ENCODE measurements at places on chromosomes 2 and 18.
A peak's percentile ranks its signal among the peaks of the same experiment; 100 is the strongest.

DNA sequence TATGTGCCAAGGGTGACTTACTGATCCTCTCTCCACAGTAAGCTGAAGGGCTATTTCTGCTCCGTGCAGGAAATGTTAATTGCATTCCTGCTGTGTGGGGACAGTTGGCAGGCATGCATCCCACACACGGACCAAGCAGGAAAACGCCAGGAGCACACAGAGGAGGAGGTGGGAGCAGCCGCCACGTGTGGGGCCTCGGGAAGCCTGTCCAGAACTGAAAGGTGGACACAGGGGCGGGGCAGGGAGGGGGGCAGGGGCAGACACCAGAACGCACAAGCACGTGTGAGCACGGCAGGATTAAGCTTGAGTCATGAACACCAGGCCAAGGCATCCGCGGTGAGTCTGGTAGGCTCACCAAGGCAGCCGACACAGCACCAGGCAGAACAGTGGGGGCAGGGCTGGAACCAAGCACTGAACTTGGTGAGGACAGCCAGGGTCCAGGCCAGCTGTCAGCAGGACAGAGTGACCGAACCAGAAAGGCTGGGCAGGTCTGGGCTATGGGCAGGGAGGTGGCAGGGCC is 177.1 kb downstream of the EIPR1 start:
- DNase-seq: no peak

DNA sequence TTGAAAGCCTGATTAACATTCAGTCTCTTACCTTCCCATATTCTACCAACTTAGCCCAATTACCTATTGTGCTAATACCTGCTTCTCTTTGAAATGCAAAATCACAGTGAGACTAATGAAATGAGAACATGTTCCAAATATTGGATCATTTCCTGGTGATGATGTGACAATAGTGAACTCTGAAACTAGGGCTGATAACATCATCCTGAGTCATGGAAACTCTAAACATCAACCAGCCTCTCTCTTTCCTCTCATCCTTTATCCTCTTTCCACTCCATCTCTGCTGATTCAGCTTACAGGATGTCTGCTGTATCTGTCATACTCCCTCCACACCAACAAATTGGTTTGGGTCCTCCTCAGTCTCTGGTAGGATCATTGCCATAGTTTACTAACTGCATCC is 98.8 kb upstream of the NCKAP5 start:
- peak; percentile 39 for DNase-seq

DNA sequence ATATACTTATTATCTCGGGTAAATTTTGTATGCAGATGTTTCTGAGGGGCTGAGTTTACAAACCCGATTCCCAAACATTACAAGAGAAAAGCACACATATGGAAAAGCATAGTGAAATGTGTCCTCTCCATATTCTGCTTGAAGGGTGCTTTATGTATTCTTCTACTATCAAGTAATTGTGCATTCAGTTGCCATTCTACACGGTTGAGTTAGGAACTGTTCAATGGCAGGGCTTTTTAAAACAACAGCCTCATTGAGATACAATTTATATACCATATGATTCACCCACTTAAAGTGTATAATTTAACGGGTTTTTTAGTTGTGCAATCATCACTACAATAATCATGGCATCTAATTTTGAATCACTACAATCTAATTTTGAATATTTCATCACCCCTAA is 138.4 kb upstream of the DLGAP1 start:
- no peak for DNase-seq

DNA sequence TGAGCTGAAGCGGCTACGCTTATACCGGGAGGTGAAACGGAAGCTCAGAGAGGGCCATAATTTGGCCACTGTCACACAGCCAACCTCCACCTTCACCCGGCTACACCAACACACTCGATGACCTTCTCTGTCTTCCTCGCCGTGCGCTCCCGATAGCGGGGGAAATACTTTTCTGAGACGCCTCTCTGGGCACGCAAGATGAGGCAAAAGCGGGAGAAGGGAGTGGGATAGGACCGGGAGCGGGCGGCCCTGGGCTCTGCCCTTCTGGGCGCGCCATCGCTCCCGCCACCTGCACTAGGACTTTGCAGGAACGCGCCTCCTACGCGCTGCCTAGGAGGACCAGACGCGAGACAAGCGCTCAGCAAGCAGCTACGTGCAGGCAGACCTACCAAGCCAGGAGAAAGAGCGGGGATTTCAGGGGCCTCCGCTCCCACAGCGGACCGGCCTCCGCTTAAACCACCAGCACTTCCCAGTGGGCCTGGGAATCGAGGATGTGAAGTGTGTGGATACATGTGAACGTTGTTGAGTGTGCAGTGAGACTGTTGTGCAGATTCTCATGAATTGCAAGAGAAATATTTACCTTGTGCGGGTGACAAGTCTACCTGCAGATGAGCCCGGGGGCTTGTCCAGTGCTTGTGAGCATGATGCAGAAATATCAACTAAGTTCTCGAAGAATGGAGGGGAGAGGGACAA is 11.4 kb downstream of the SIX3 start:
- no peak for DNase-seq

- DNase-seq: no peak
These were observed 13.8 kb upstream of the YWHAQ start for GRCh38 chr2:9644603-9645002.

- DNase-seq: no peak
These were observed 210.5 kb downstream of the ERBB4 start for GRCh38 chr2:212328136-212328535.

DNA sequence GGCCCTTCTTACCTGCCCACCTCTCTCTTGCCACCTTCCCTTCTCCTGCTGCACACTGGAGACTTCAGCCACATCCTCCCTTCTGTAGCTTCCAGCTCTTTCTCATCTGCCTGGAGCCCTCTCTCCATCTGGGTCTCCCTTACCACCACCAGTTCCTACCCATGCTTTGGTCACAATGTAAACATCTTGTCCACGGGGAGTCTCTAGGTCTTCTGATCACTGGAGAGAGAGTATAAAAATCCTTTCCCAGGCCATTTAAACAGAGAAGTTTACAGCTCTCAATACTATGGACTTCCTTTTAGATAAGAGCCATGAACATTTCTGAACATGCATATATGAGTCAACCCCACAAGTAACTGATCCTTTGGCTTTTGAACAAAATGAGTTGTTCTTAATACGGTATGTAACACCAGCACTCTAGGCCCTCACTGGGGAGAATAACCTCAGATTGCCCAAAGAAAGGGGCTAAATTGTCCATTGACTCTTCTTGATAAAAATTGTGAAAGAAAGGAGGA is 5.8 kb downstream of the ARHGAP25 start:
- no peak for DNase-seq

- no peak for DNase-seq
These were observed 190.0 kb downstream of the ALPK2 start for GRCh38 chr18:58438958-58439300.

GRCh38 chr18:26008096-26008495 is 82.3 kb downstream of the SS18 start:
- no peak for DNase-seq

DNA sequence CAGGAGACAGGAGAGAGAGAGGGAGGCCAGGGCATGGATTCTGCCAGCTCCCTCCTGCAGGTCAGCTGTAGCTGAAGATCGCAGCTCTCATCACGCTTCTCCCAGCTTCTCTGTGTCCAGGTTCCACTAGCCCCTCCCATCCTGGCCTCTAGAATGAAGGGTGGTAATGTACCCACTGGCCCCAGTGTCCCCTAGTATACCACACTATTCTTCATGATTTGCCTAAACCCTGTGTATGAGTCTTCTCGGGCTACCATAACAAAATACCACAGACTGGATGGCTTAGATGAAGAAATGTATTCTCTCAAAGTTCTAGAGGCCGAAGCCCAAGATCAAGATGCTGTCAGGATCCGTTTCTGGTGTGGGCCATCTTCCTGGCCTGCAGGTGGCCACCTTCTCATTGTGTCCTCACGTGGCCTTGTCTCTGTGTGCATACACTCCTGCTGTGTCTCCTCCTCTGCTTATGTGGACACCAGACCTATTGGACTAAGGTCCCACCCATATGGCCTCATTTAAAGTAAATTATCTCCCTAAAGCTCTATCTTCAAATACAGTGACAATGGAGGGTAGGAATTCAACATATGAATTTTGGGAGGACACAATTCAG is 77.3 kb downstream of the TNFRSF11A start:
- DNase-seq: no peak

DNA sequence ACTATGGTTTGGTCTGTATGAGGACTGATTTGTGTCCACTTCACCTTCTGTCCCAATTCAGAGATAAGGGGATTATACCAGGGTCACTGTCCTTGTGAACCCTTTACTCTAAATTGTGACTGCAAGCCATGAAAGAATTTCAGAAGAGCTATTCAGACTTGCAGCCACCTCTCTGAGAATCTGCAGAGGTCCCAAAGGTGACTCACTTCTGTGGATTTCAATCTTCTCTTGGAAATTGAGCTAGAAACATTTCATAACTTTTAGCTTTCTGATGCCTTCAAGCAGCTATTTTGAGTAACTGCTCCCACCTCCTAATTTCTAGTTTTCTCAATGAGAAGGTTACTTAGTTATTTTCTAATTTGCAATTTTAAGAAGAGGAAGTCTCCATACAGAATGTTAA is 1242.4 kb upstream of the ACVR2A start:
- DNase-seq: peak; percentile 79

- DNase-seq: no peak
These were observed 1.8 kb downstream of the PRLH start for GRCh38 chr2:237568121-237568660.

- DNase-seq: no peak
These were observed 6.3 kb upstream of the CHN1 start for GRCh38 chr2:175011505-175011904.

DNA sequence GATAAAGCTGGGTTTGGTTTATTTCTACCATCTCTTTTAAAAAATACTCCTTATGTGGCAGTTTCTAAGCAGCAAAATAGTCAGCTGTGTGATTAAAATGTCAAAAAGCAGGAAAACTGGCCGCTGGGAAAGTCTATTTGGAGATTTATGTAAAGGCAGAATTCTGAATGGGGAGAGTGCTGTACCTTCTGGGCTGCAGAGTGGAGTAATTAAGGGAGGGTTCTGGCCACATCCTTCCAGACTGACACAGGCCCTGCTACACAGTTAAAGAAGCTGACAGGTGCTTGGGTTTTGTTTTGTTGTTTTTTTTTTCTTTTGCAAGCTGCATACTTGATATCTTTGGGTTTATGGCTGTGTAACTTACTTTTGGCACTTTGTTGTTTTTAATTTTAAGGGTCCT is 157.2 kb downstream of the WDSUB1 start:
- no peak for DNase-seq

- peak; percentile 90 for DNase-seq
These were observed 84.8 kb downstream of the CCBE1 start for GRCh38 chr18:59612381-59612780.

GRCh38 chr2:233387667-233388528 is 33.6 kb downstream of the DGKD start:
- peak; percentile 96 for DNase-seq

DNA sequence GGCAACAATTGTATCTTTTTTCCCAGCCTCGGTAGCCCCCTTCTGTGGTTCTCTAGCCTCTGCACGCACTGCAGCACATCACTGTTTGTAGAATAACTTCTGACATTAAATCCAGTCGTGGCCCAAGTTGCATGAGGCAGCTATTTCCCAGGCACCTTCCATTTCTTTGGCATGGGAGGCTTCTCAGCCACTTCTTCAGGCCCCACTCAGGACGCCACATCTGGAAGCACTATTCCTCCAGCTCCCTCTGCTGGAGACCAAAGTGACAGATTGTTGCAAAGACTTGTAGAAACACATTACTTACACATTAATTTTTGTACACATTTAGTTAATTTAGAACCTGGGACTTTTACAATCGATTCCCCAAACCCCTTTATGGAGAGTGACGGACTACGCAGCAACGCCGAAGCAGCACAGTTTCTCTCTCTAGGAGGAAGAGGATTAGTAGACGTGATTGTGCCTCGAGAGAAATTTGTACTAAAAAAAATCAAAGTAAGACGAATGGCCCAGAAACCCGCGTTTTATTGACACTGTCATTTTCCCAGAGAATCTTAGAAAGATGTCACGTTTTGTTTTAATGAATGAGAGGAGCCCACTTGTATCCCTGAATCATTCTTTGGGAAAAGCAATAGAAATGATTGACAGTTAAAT is 57.8 kb upstream of the RGPD5 start:
- DNase-seq: peak; percentile 83

DNA sequence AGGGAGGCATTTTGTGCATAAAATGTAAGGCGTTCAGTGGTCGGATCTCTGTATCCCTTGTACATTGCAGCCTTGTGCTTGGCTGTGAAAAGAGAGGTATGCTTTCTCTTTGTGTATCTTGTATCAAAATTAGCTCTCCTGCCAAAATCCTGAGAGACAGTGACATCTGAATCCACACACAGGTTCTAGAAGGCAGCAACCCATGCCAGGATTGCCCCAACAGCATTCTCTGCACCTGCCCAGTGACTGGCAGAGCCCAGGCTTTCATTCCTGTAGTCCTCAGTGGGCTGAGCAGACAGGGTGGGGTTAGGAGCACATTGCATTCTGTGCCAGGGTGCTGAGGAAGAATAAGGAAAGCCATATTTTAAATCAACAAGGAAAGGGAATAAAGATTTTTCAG is 740.3 kb upstream of the RAB6C start:
- no peak for DNase-seq

GRCh38 chr2:202529389-202529788 is 105.4 kb upstream of the FAM117B start:
- DNase-seq: peak; percentile 46

GRCh38 chr2:175964195-175964594 is 37.9 kb downstream of the LNPK start:
- no peak for DNase-seq

GRCh38 chr2:44102790-44103562 is 65.7 kb upstream of the PPM1B start:
- DNase-seq: no peak

- no peak for DNase-seq
These were observed 120.7 kb downstream of the FEZ2 start for GRCh38 chr2:36477315-36477714.

DNA sequence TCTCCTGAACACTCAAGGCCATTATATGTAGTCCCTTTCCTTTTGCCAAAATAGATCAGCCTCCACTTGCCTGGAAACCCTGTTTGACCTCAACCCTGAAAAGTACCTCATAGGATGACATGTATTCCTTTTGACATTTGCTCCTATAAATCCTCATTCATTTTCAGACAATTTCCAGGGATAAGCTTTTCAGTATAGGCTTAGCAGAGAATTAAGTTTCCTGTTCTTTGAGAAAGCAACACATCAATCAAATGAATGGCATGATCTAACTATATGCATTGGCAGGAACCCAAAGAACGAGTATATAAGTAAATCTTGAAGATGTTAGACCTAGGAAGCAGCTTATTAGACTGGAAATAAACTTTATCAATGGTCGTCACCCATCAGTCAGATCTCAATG is 483.0 kb downstream of the CCDC85A start:
- DNase-seq: no peak

DNA sequence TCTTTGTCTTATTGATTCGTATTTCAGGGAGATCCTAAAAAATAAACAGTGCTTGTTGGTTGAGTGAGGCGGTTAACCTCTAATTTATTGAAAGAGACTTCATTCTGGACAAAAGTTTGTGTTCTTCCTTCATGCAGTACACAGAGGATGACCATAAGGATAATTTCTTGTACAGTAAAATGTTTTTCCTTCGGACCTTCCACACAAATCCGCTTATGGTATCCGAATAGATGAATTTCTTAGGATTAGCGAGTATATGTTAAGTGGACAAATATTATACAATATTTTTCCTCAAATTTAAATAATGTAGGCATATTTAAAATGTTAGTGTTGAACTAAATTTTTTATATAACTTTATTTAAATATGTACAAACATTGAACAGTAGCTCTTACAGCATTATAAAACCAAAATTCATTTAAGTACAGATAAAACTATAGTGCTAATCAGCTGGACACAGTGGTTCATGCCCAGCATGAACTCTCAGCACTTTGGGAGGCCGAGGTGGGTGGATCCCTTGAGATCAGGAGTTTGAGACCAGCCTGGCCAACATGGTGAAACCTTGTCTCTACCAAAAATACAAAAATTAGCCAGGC is 84.4 kb downstream of the LPIN1 start:
- no peak for DNase-seq
